ENCODE measurements at places on chromosomes 3 and 15.

- no peak for DNase-seq
These were observed 90.9 kb upstream of the AGBL1 start for GRCh38 chr15:85988741-85989140.

- DNase-seq = no peak
These were observed 178.3 kb downstream of the KBTBD8 start for GRCh38 chr3:67176396-67176795.

GRCh38 chr3:8975081-8976020 is 12.1 kb upstream of the RAD18 start:
- DNase-seq = no peak

DNA sequence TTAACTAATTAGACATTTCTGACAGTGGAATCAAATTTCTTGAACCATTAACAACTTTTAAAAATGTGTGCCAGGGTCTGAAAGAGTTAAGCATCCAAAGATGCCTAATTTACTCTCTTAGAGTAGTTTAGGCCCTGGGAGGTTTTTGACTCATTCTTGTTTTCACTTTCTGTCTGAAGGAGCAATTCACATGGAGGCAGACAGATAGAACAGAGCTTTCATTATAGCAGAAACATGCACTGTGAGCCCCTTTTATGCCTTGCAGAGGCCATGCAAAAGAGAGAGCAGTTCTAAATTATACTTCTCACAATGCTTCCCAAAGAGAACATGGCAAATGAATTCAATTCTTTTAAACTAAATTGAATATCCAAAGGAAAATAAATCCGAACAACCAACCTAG is 554.8 kb downstream of the MFSD1 start:
- DNase-seq = no peak

GRCh38 chr3:113927556-113927955 is 20.3 kb upstream of the ZDHHC23 start:
- DNase-seq = no peak

DNA sequence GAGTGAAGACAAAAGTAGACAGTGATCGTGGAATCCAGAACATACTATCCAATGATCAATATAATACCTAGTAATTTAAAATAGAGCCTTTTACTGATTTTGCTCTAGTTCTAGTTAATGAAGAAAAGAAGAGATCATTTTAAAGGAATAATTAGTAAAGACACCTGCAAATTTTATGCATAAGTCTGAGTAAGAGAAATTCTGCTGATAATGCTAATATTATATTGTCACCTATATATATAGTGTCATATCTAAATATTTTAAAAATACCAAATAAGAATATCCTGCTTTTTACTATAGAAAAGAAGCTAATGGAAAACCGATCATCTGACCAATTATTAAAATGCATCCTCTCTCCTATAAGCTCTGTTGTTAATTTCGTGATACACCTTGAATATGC is 152.1 kb downstream of the CNTN4 start:
- DNase-seq = no peak

- no peak for DNase-seq
These were observed 22.0 kb upstream of the PGPEP1L start for GRCh38 chr15:99029341-99030144.

DNA sequence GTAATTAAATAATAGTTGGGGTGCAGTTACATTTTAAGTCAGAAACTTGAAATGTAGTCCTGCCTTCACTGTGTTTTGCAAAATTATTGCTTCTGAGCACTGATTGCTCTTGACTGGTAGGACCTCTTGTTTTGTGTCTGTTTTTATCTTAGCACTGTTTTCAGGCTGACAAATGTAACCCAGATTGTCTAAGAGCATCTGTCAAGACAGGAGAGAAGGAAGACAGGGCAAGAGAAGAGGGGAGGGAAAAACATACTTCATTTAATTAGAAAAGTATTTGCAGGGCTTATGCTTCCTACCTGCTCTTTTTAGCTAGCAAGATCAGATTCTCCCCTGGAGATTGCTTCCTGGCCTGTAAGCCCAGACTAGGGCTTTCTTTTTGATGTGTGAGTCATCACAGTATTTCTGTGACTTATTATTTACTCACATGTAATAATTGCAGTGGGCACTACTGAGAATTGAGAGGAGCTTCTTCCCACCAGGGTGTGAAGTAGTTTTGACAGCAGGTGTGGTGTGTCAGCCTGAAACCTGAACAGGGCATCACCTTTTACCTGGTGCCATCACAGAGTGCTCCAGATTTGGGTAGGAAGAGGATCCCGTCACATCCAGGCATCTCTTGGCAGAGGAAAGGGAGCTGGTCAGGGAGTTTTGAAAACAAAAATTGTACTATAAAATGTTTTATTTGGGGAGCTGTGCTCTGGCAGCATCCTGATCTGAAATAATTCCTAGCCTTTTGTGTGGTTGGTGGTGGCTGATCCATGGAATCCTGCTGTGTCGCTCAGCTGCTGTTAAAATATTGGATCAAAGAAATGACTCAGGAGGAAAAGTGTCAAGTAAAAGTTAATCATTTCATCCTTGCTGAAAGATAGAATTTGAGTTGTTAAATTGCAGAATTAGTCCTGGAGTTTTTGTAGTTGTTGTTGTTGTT is 98.2 kb downstream of the TMEM108 start:
- peak; percentile 14 for DNase-seq

- DNase-seq = no peak
These were observed 45.9 kb upstream of the TMEM115 start for GRCh38 chr3:50405249-50405648.

DNA sequence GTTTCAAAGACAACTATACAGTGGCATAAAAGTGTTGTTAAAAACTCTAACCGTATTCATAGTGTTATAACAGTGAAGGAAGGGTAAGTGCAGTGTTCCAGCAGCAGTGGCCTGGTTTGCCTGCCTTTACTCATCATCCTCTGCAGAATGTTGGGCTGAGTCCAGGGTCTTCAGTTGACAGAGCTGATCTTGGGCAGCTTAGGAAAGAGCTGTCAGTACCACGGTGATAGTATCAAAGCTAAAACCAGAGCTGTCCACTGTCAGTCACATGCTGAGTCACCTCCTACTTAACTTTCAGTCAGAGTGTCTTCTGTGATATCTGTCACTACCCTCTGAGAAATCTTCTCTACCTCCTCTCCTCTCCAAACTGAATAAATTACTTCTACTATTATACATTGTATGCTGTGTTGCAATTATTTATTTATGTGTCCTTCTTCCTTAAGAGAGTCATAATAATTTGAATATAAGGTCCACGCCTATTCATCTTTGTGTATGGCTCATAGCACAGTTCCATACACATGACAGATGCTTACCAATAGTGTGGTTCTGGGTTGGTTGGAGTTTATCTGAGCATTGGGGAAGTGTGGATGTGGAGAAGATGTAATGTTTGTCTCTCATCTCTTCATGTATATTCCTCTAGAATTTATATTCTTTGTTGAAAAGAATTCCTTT is 242.1 kb downstream of the ZIC1 start:
- DNase-seq = no peak

GRCh38 chr15:31427411-31427810 is 100.8 kb downstream of the KLF13 start:
- DNase-seq = no peak

GRCh38 chr15:52361975-52362494 is 66.4 kb upstream of the MYO5C start:
- DNase-seq = no peak

- DNase-seq = no peak
These were observed 14.3 kb upstream of the ADPGK start for GRCh38 chr15:72797834-72798233.

GRCh38 chr15:47265686-47266085 is 451.6 kb upstream of the SEMA6D start:
- no peak for DNase-seq

GRCh38 chr3:88408935-88409334 is 259.2 kb downstream of the C3orf38 start:
- DNase-seq = no peak

GRCh38 chr3:13214847-13215472 is 141.7 kb upstream of the IQSEC1 start:
- no peak for DNase-seq

DNA sequence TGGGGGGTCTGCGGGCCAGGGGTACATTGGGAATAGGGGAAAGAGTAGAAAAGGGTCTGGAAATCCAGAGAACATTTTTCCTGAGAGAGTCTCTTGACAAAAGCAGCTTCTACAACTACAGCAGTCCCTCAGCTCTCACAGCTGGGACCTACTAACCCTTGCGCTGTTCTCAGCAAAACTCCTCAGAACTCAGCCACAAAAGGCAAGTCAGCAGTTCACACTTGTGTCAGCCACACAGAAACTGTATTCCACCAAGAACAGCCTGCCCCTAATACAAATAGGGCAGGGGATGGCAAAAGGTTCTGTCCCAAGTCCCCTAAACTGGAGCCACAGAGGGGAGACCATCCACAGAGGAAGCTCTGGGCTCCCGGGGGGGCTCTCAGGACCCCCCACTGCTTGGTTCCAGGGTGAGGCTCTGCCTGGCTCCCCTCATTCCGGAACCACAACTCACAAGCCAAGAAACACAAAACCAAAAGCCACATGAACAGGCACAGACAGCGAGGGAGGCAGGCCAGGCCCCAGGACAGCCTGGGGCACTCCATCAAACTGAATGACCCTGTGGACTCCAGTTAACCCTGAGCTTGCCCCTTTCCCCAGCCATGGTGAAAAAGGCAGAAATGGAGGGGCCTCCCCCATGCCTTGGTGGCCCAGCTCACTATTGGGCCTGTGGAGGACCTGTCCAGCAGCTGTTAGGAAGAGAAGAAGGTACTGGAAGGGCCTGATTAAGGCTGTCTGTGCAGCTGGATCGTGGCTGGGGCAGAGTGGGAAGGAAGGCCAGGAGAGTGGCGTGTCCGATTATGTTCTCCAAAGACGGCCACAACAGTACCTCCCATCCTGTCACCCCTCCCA is 162.0 kb downstream of the CHSY1 start:
- DNase-seq = no peak

DNA sequence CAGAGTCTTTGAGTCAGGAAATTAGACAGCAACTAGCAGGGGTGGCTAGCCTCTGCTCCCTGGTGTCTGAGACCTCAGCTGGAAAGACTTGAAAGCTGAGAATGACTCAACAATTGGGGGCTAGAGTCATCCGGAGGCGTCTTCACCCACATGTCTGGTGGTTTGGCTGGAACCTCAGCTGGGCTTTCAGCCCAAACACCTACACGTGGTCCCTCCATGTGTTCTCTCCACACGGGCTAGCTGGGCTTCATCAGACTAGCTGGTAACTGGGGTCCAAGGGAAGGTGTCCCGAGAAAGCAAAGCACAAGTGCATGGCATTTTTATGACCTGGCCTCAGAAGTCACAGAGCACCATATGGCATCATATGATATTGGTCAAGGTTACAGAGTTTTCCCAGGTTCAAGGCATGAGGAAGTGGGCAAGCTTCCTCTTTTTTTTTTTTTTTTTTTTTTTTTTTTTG is 19.9 kb upstream of the ABHD2 start:
- no peak for DNase-seq

GRCh38 chr15:51803965-51804364 is 25.5 kb upstream of the TMOD3 start:
- no peak for DNase-seq

- no peak for DNase-seq
These were observed 62.8 kb downstream of the CTDSPL start for GRCh38 chr3:37924453-37924852.

- peak; percentile 58 for DNase-seq
These were observed 2.8 kb downstream of the ADAMTS17 start for GRCh38 chr15:100338971-100339444.

DNA sequence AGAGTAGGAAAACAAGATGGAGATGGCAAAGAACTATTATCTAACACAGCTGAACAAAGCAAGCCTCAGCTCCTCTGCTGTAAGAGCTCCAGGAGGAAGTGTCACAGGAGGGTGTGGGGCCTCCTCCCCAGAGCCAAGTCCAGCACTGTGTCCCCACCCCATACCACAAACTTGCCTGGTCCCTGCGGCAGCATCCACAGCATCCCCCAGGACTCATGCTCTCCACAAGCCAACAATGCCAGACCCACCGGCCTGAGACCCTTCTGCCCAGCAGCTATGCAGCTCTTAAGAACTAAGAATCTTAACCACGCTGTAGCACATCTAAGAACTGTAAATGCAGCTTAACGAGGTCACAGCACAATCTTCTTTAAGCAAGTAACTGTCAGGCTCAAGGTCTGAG is 9.1 kb downstream of the RBM15B start:
- no peak for DNase-seq

- DNase-seq = no peak
These were observed 80.9 kb downstream of the LRRC3B start for GRCh38 chr3:26703519-26703918.

GRCh38 chr15:94324117-94324826 is 92.9 kb downstream of the MCTP2 start:
- DNase-seq = peak; percentile 64

DNA sequence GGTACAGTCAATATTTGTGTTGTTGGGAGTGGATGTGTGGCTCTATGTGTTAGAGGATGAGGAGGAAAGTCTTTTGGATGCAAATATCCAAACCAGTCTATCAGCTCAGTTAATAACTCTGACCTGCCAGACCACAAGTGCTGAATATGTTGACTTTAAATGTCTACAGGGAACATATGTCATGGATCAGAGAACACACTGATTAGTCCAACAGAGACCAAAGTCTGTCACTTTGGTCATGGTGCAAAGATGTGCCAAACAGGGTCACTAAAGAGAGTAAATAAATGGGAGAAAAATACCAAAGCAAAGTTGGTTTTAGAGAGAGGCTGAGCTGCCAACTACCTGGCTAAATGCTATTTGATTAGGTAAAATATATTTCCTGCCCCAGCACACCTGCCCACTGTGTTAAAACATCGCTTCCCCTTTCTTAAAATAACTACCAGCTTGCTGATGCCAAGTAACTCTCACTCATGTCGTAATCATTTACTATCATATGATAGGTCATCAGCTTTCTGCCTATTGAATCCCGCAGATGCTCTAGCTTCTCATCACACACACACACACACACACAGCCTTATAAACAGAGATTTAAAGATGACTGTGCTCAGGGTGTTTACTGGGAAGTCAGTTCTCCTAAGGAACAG is 173.3 kb downstream of the PDZRN3 start:
- no peak for DNase-seq

- no peak for DNase-seq
These were observed 115.9 kb downstream of the FGF12 start for GRCh38 chr3:192611411-192611810.

- DNase-seq = no peak
These were observed 120.0 kb downstream of the EEFSEC start for GRCh38 chr3:128273109-128273840.

- DNase-seq = no peak
These were observed 4.8 kb upstream of the BCL6 start for GRCh38 chr3:187750006-187750512.

DNA sequence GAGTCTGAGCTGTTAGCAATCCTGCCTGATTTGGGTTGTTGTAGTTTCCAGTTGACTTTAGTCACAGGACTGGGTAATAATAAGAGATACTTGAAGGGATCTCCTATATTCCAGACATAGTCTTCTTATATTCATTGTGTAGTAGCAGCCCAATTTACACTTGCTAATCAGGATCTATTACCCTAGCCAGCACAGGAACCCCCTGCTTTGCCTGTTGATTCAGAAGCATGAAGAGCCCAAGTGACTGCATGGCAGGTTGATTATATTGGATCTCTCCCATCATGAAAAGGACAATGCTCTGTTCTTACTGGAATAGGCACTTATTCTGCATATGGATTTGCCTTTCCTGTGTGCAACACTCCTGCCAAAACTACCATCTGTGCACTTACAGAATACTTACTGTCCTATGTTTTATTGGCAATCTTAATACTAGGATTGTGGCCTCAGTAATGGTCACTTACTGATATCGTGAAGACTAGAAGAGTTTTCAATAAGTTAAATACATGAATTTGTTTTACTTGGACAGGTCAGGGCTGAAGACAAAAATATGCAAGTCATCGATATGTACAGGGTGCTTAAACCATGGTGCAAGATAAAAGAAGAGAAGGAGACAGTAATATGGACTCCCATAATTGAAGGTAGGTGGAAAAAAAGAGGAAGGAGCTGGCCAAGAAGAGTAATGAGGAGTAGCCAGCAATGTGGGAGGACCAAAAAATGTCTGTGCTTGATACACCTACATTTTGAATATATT is 304.1 kb downstream of the MCTP2 start:
- no peak for DNase-seq

All from kidney capillary endothelial cell (primary cell).